ENCODE measurements at places on chromosomes 13 and 19.

GRCh38 chr13:36865265-36865664 is 46.2 kb downstream of the RFXAP start:
- DNase-seq = no peak

GRCh38 chr19:7928741-7929701 is 3.1 kb upstream of the CTXN1 start:
- peak; percentile 29 for DNase-seq

GRCh38 chr13:80359414-80359777 is 18.5 kb upstream of the SPRY2 start:
- DNase-seq = no peak

DNA sequence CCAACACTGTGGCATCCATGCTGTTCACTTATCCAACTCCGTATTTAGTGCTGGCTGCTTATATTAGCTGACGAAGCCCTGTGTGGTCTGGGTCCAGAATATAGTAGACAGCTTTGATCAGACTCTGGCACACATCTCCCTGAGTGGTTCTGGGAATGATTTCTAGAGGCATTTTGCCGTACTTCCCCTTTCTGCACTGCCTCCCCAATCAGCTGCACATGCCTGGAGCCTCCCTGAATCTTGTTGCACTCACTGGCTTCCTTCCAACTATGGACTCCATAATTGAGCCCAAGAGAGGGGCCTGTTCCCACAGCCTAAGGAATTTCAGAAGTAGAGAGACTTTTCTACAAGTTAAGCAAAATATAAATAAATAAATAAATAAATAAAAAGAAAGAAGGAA is 30.4 kb upstream of the PCDH8 start:
- no peak for DNase-seq

DNA sequence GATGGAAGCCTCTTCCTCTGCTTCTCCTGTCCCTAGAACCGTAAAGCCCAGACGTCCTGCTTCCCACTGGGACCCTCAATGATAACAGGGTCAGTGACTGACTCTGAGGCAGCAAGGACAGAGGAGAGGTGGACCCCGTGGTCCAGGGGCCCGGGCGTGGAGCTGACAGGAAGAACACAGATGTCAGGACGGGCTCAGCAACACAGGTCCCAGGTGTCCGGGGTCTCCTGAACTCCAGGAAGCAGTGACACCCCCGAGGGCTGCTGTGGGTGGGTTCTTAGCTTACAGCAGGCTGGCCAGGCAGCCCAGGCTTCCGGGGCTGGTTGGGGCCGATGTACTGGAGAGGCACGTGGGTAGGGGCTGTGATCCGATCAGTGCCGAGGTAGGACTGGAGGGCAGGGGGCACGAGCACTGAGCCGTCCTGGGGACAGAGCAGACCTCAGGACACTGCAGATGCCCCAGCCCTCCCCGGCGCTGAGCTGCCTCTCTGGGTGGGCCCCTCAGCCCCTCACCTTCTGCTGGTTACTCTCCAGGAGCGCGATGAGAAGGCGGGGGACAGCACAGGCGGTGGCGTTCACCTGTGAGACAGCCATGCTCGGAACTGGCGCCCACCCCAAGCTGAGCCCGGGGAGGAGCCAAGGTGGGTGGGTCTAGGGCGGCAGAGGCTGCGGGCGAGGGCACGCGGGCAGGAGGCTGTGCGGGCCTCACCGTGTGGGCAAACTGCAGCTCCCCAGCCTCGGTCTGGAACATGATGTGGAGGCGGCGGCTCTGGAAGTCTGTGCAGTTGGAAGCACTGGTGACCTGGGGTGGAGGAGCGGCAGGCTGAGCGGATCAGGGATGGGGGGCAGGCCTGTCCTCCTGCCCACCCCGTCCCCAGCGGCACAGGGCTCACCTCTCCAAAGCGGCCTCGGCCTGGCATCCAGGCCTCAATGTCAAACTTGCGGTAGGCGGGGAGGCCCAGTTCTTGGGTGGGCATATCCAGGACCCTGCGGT is 3.6 kb upstream of the CCER2 start:
- DNase-seq = no peak

DNA sequence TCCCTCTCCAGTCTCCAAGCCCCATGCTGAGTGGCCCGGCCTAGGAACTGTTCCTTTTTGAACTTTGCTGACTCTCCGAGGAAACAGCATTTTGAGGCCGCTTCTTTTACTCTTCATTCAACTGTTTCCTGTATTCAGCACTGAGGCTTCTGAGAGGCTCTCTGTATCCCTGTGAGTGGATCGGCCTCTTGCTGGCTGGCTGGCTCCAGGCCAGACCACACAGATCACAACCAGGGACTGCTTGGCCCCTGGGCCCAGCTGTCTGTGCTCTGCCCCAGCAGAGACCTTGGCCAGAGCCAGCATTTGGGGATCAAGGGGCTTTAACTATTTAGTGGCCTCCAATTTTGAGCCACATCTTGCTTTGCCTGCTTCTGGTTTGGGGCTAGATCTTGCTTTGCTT is 75.6 kb upstream of the KL start:
- DNase-seq = no peak

DNA sequence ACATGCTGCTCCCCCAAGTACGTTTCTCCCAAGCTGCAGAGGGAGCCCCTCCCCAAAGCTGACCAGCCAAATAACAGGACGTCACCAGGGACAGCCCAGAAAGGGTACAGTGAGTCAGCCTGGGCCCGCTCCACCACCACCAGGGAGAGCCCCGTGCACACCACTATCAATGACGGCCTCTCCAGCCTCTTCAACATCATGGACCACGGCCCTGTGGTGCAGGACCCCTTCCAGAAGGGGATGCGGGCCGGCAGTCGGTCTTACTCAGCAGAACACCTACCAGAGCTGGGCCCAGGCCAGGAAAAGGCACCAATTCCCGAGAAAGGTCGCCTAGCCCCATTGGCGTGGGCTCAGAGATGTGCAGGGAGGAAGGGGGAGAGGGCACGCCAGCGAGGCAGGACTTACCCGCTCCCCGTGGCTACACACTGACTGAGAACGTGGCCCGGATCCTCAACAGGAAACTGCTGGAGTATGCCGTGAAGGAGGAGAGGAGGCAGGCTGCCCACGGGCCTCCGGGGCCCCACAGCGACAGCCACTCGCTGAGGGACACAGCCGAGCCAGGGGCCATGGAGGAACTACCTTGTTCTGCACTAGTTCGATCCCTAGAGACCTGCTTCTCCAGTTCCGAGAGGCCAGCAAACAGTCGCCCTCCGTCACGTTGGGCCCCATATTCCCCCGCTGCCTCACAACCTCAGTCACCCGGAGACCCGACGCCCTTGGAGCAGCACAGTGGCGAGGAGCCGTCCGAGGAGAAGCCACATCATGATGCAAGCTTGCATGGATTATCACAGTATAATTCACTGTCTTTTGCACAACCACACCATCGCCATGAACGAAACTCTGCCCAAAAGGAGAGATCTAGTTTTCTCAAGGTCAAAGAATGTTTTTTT is 815.9 kb upstream of the KLHL1 start:
- no peak for DNase-seq
